Activated CD8-positive, alpha-beta memory T cell treated with anti-CD3 and anti-CD28 coated beads, Interleukin-2, amount 10 ng/mL, durations not matched to agents 7 days and 5 days (primary cell): ENCODE measurements at places on chromosomes 6 and 20.

GRCh38 chr6:155224618-155225017 lies 39.2 kb upstream of the CLDN20 start:
- no peaks in the 10 kb centered on the region for H3K27me3 ChIP-seq
- no peak for DNase-seq
- H3K36me3 ChIP-seq = peaks cover 3% of the 10 kb centered on the region

GRCh38 chr6:81763051-81763450 lies 10.6 kb upstream of the TENT5A start:
- peaks cover 4% of the 10 kb centered on the region for H3K27me3 ChIP-seq
- H3K27ac ChIP-seq = no peak overlapping the region
- H3K4me1 ChIP-seq = no peaks in the 10 kb centered on the region
- no peak overlapping the region for H3K4me3 ChIP-seq
- DNase-seq = no peak

- peaks cover 23% of the 10 kb centered on the region for H3K4me1 ChIP-seq
- no peaks in the 10 kb centered on the region for H3K27me3 ChIP-seq
- H3K36me3 ChIP-seq = peaks cover 3% of the 10 kb centered on the region
These were observed 26.8 kb downstream of the MANBAL start for GRCh38 chr20:37316116-37316774.

DNA sequence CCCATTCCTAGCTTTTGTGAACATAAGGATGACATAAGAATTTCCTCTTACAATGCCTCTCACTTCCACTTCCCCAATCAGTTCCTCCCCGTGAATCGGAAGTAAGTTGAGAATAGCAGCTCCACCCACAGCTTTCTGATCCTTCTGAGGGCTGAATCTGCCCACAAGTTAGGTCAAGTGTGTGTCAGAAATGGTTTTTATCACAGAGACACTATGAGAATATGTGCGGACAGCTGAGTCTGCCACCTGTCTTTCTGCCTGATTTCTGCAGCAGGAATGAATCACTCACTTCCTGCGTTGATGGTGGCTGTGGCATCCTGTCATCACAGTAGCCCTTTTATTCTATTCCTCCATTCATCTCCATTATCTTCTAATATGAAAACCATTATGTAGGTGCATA lies 70.2 kb downstream of the RIN2 start:
- no peaks in the 10 kb centered on the region for H3K36me3 ChIP-seq
- H3K27me3 ChIP-seq = peaks cover 14% of the 10 kb centered on the region
- peaks cover 17% of the 10 kb centered on the region for H3K4me1 ChIP-seq
- peak; percentile 73 for DNase-seq
- no peak overlapping the region for H3K4me3 ChIP-seq

GRCh38 chr20:4445784-4446183 lies 275.9 kb upstream of the PRND start:
- no peak overlapping the region for H3K4me3 ChIP-seq
- no peak overlapping the region for H3K27ac ChIP-seq
- no peaks in the 10 kb centered on the region for H3K4me1 ChIP-seq
- no peak for DNase-seq
- H3K27me3 ChIP-seq = peaks cover 15% of the 10 kb centered on the region

- DNase-seq = no peak
- no peaks in the 10 kb centered on the region for H3K4me1 ChIP-seq
- no peaks in the 10 kb centered on the region for H3K36me3 ChIP-seq
- peak overlapping the region; percentile 21 for H3K4me3 ChIP-seq
- no peak overlapping the region for H3K27ac ChIP-seq
These were observed 180.6 kb downstream of the FOXA2 start for GRCh38 chr20:22403632-22404361.

- H3K4me1 ChIP-seq = no peaks in the 10 kb centered on the region
- no peak for DNase-seq
- no peaks in the 10 kb centered on the region for H3K36me3 ChIP-seq
These were observed 27.5 kb downstream of the LAMA5 start for GRCh38 chr20:62339647-62340062.

GRCh38 chr6:127459231-127459641 lies at the start of gene KIAA0408:
KIAA0408 (minus strand) TSS chr6:127459389; CDS start chr6:127453981, 5,408 bp downstream.
- H3K27ac ChIP-seq = no peak within 1 kb of the TSS
- H3K4me3 ChIP-seq = no peak within 1 kb of the TSS
- DNase-seq = no peak
- peaks cover 2% of the 10 kb centered on the region for H3K36me3 ChIP-seq

GRCh38 chr6:118894425-118895260 lies 691 bp downstream of the ASF1A start:
- peak overlapping the region; percentile 96 for H3K27ac ChIP-seq
- H3K36me3 ChIP-seq = peaks cover 25% of the 10 kb centered on the region
- H3K4me3 ChIP-seq = peak overlapping the region; percentile 82
- peaks cover 54% of the 10 kb centered on the region for H3K4me1 ChIP-seq
